ENCODE measurements at places on chromosomes 2 and 18.

GRCh38 chr2:237774811-237775553 is 23.6 kb upstream of the RBM44 start:
- peak; percentile 83 for DNase-seq

GRCh38 chr18:61388010-61388409 is 54.8 kb downstream of the CDH20 start:
- DNase-seq, result no peak

DNA sequence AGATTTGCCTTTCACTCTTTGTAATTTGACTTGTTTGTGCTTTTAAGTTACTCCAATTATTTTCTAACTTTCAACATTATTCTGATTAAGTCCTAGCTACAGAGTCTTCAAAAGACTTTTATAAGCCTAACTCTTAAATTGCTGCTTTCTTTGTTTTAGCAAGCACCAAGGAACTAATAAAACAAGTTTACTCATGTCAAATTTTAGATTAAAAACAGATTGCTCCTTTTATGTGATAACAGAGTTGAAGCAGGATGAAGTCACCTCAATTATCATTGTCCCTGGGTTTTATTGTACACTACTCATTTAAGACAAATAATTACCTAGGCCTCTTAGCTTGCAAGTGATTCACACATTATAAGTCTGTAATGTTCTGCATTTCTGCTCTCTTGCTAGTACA is 678.4 kb downstream of the ERBB4 start:
- DNase-seq, result no peak

DNA sequence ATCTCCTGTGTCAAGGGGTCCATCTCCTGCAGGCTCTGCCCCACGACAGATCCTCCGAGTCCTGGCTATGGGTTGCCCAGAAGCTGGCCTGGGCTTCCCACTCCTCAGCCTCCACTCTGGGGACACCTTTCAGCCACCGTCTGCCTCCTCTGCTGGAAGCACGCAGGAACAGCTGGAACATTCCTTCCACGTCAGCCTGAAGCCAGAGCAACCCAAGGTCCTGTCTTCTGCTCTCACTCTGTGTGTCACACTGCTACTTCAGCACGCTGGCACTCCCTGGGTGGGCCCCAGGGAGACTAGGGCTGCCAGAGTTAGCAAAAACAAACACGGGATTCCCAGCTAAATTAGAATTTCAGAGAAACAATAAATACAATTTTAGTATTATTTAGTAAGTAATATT is 148.8 kb downstream of the HRH4 start:
- DNase-seq, result no peak

DNA sequence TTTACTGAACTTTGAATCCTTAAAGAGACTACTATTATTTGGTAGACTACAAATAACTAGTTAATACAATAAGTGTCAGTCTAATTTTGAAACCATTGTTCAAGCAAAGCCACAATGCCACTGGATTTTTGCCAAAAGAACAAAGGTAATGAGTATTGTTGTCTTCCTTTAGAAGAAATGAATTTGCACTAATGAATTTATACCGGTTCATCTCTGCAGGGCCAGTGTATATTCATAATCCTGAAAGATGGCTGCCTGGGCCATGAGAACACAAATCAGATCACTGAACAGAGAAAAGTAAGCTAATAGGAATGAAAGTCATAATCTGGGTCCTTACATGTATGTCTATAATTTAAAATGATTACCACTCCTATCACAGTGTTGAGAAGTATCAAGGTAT is 31.2 kb downstream of the GCFC2 start:
- DNase-seq, result no peak

Data from activated CD4-positive, alpha-beta T cell treated with anti-CD3 and anti-CD28 coated beads, Interleukin-2, amount 10 ng/mL, durations not matched to agents 24 days and 14 days (primary cell).